ENCODE measurements at places on chromosomes 6 and 20. TPM values are rescaled to one million over a fixed set of nuclear protein-coding genes. Genes with fewer than 3 reads are reported as not detected.

Gene ZKSCAN3
- total RNA-seq, result 11.0 TPM

DNA sequence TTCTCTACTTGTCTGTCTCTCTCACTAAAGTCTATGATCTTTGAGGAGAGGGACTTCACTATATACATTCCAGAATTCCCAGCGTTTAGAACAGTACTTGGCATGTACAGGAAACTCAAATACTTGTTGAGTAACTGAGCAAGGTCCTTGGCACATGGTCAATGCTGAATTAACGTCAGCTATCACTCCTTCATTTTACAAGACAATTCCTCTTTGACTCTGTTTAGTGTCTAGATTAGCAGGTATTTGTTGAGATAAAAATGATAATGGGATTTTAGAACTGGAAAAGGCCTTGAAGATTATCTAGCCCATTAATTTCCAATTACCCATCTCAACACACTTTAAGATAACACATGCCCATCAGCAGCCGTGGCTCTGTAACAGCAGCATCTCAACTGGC lies 6.6 kb upstream of the GUCA1B start:
- H3K4me1 ChIP-seq, result no peaks in the 10 kb centered on the region
- peaks cover 22% of the 10 kb centered on the region for H3K36me3 ChIP-seq
- no peak overlapping the region for H3K4me3 ChIP-seq
- H3K27ac ChIP-seq, result no peak overlapping the region

DNA sequence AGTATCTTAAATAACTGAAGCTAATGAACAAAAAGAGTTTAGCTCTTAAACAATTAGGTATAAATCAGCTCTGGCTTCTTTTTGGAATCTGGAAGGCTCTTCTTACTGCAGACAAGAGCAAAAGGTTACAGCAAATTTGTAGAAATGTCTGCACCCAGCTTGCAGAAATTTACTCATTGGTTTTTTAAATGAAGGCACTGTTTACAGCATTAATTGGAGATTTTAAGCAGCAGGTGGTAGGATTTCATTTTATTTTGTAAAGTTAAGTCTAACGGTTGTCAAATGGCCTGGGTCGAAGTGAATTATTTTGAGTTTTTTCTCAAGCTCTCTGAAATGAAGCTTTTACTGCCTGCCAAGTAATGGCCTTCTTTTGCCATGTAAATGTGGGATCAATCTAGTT lies 102.1 kb downstream of the NRSN1 start:
- DNase-seq, result no peak
- no peak overlapping the region for H3K4me3 ChIP-seq
- H3K27ac ChIP-seq, result no peak overlapping the region
- H3K4me1 ChIP-seq, result no peaks in the 10 kb centered on the region
- H3K36me3 ChIP-seq, result no peaks in the 10 kb centered on the region

- no peaks in the 10 kb centered on the region for H3K27me3 ChIP-seq
- no peaks in the 10 kb centered on the region for H3K36me3 ChIP-seq
- H3K4me1 ChIP-seq, result no peaks in the 10 kb centered on the region
- no peak overlapping the region for H3K4me3 ChIP-seq
- no peak overlapping the region for H3K27ac ChIP-seq
- DNase-seq, result no peak
Measured at GRCh38 chr6:68237205-68237604, 397.9 kb upstream of the ADGRB3 start.

DNA sequence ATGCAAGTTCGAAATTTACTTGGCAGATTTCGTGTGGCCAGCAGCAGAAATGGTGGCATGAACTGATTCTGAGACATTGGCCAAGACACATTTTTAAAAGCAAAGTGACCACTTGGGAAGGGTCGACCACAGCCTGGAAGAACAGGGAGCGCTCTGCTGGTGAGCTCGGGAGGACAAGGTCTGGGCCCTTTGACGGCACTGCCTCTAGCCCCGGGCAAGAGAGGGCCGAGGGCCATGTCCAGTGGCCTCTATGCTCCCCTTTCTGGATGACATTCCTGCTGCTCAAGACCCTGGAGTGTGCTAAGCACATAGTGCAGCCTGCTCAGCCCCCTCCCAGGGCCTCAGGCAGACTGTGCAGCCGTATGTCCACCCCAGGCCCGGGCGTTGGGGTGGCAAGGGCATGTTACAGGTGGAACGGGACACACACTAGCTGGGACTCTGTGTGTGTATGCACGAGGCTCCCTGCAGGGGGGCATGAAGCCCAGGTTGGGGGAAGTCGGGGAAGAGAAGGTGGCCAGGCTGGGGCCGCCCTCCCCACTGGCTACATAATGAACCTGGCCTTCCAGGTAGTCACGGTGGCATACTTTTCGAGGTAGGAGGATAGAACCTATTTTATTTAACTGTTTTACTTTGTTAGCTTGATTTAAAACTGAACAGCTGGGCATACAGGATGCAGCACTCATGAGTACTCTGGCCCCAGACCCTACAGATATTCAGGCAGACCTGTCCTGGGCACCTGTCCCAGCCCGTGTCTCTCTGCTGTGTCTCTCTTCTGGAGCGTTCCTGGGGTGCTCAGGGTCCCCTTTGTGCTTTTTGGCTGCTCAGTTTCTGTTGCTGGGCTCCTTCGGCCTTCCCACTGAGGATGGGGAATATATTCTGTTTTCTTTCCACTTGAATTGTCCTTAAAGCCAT lies 6.4 kb downstream of the SYNJ2 start:
- H3K36me3 ChIP-seq, result no peaks in the 10 kb centered on the region
- no peak for DNase-seq
- no peak overlapping the region for H3K27ac ChIP-seq
- peaks cover 32% of the 10 kb centered on the region for H3K4me1 ChIP-seq

Measured in B cell (primary cell).